ENCODE measurements at places on chromosomes 11 and 22.

GRCh38 chr11:87493516-87493915 is 455.8 kb downstream of the TMEM135 start:
- no peak for DNase-seq

GRCh38 chr22:26169315-26170111 is at the start of gene SEZ6L:
Gene SEZ6L, plus strand, starts transcription at chr22:26169462. Its CDS starts 208 bp downstream, at chr22:26169670.
- DNase-seq: no peak

GRCh38 chr11:33881651-33882503 is 10.0 kb downstream of the LMO2 start:
- no peak for DNase-seq

- no peak for DNase-seq
Measured at GRCh38 chr11:128653801-128654231, 40.1 kb upstream of the FLI1 start.

DNA sequence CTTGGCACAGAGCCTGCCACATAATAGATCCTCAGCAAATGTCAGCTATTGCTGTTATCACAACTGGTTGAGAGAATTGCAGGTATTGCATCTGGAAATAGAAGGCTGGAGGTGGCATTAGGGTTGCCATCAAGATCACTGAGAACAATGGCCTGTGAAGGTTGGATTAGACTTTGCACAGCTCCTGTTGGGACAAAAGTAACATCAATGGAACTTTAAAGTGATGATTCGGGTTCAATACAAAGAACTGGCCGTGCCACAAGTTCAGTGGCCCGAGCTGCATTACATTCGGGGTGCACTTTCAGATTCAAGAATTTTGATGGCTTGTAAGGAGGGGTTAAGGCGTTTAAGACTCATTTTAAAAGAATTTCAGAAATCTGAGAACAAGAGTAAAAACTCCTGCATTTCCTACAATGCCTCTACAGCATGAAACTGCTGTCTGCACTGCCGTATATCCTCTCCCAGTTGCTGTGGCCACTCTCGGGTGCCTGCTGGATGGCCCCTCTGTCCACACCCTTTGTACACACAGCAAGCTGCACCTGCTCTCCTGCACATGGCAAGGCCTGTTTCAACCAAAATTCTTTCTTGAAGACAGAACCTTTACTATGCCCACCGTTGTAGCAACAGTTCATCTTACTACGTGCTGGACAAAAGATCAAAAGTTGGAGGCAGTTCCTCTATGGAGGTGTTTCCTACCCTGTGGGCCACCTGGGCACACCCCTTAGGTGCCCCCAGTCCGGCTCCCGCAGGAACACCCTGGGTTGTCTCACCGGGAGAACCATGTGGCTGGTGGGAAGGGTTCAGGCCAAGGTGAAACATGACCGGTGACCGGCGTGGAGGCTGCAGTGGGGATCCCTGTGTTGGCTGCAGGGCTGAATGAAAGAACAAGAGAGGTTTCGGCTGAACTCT is 17.5 kb upstream of the SHANK2 start:
- no peak for DNase-seq

DNA sequence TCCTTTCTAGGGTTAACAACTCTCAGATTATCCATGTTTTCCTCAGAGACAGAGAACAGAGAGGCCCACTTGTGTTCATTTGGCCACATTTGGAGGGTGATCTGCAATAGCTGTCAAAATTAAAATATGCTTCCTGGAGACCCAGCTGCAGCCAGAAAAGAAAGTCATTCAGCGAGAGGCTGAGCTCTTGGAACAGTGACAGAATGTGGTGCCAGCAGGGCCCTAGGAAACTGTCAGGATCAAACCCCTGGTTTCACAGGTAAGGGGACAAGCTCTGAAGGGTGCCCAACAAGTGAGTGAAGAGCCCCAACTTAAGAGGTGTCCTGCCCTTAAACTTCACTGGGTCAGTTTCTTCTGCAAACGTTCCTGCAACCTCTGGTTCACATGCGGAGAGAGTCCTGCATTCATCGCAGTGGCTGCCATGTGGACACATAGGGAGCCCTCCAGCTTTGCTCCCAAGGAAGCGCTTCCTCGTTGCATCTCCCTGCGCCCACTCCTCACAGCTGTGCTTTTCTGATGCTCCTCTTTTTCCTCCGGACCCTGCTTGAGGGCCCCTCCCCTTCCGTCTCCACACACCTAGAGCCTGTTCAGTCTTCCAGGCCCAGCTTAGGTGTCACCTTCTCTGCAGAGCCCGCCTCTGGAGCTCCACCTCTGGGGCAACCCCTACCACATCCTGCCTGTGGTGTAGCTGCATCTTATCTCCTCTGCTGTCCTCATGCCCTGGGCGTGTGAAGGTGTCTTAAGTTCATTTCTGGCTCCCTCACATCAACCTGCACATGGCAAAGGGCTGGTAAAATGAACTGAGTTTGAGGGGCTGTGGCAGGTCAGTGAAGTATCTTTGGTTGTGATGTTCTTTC is 3.9 kb downstream of the UCP3 start:
- peak; percentile 79 for DNase-seq

DNA sequence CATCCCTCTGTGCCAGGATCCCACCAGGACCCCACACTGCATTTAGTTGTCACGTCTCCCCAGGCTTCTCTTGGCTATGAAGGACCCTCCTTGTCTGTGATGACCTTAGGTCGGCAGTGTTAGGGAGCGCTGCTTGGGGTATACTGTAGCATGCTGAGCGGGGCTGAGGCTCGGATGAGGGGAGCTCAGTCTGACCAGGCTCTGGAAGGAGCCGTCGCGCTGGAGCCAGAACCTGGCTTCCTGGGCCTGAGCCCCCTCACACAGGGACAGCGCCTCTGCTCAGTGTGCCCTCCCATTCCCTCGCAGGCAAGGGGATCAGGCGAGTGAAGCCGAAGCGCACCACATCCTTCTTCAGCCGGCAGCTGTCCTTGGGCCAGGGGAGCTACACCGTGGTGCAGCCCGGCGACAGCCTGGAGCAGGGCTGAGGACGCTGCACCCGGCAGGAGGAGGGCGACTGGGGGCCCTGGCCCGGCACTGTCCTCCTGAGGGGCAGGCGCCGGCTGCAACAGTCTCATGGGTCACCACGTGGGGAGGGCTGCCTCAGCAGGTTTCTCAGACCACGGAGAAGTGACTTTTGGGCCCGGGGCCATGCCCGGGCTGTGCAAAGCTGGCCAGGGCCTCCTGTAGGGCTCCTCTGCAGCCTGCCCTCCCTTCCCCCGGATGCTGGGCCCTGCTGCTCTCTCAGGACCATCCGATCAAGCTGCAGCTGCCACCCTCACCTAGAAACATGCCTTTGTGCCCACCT is 11.5 kb upstream of the NEAT1 start:
- no peak for DNase-seq

GRCh38 chr22:20983081-20983771 is 1.1 kb downstream of the LZTR1 start:
- DNase-seq: no peak

DNA sequence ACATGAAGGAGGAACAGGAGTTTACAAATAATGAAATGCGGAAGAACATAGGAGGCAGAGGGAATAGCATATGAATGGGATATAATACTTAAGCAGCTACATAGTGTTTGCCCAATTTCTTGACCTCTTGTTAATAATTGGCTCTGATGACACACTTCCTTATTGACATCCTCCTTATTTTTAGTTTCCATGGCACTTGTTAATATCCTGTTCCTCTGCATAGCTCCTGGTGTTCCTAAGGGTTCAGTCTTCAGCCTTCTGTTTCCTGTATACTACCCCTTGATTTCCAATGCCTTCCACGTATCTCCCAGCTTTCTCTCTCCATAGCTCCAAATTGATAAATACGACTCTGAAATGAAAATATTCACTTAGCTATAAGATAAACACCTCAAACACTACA is 663.8 kb upstream of the API5 start:
- DNase-seq: no peak

DNA sequence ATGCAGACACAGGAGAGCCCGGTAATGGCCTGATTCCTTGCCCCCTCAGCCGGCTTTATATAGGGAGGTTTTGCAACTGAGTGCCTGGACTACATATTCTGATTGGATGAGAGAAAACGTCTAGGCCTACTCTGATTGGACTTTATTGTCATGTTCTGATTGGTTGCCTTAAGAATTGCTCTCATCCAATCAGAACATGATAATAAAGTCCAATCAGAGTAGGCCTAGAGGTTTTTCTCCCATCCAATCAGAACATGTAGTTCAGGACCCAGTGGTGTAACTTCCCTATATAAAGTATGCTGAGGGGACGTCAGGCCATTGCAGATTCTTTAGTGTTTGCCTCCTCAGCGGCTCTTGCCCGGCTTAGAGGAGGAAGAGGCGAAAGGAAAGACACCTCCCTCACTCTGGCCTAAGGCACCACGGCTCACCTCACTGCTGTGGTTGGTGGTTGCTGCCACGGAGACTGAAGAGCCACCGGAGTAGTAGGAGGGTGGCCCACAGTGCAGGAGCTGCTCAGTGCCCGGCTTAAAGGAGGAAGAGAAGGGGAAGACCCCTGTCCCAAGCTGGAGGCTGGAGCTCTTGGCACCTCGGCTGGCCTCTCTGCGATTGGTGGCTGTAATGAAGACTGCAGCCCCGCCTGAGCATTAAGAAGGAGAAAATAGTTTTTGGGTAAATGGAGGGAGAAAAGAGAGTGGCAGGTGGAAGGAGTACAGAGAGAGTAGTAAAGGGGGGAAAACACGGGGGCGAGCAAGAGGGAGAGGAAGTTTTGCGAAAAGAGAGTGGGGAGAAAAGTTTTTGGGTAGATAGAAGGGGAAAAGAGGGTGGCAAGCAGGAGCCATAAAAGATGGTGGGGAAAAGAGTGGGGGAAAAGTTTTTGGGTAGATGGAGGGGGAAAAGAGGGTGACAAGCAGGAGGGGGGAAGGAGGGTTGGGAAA is 116.7 kb upstream of the SERPIND1 start:
- no peak for DNase-seq

DNA sequence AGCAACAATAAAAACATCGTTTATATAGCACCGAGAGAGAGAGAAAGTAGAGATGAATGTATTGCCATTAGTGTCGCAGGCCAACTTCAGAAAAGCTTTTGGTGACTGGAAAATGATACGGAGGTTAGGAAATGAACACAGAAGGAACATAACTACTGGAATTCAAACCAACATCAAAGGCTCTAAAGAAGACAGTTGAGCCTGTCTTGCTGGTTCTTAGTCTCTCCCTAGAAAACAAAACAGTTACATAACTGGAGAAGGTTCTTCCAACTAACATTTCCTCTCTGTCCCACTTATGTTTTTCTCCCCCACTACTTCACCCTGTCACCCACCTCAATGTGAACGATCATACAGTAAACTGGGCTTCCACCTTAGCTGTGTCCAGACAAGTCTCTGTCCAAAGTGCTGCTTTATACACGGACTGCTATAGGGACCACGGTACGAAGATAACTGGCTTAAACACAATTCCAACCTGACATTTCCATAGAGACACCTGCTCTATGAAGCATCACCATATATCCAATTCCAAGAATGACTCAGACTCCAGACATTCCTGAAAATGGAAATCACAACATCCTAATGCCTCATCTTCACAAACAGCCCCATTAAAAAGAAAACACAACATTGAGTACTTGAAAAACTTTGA is 85.2 kb upstream of the ARHGAP32 start:
- DNase-seq: no peak

- no peak for DNase-seq
Measured at GRCh38 chr11:115887316-115887715, 383.1 kb upstream of the CADM1 start.

DNA sequence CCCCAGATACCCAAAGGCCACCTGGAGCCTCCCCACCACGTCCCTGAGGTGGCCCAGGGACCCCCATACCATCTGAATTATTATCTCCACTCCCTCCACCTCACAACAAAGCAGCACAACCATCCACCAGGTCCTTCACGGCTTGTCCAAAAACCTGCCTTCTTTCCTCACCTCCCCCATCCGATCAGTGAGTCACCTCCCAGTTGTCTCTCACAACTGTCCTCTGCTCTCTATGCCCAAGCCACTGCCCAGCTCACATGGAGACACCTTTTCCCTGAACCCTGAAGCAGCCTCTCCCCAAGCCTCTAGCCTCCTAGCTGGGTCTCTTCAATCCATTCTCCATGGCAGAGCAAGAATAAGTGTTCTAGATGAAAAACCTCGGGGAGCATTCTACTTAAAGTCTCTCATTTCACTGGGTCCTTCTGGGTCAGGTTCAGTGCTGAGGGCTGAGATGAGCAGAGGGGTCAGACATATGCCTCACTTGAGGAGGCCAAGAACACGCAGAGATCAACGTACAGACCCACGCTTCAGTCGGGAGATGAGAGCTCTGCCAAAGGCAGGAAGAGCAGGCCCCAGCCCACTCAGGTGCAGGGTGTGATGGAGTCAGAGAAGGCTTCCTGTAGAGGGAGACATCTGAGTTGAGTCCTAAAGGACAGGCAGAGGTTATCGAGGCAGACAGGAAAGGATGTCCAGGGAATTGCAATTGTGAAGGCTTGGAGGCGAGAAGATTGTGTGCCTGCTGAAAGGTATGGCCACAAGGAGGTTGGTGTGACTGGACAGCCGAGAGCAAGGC is 74.7 kb downstream of the PDE2A start:
- DNase-seq: no peak

DNA sequence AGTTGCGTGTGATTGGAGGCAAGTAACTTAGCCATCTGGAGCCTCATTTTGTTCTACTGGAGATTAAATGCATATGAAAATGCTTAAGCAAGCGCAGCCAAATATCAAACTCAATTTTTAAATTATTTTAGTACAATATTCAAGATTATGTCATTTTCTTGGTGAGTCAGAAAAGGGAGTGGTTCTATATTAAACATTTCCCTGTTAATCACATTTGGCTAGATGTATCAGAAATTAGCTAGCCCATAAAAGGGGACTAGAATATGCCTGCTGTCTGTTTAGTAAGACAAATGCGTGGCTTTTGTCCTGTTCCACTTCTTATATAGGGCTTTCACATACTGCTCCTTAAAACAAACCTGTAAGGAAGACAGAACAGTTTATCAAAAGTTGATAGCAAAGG is 35.0 kb upstream of the BMAL1 start:
- no peak for DNase-seq

GRCh38 chr11:68503251-68503687 is 42.7 kb downstream of the PPP6R3 start:
- DNase-seq: no peak

- DNase-seq: no peak
Measured at GRCh38 chr11:44831605-44832394, 105.0 kb downstream of the TSPAN18 start.

DNA sequence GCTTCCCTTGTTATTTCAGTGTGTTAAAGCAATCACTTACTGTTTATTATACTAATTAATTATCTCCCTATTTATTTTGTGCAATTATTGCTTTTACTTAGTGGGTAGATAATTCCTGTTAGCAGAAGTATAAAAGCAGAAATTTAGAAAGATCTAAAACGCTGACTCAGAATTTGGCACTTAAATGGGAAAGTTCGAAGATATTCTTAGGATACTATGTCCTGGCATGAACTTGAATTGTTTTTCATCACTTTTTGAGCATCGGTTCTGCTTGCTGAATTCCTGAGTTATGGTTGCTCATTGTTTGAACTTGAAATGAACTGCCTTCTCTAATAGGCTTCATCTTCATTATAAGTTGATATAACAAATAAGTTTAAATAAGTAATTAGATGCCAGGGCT is 325.4 kb downstream of the JRKL start:
- DNase-seq: no peak
